Effector CD8-positive, alpha-beta T cell (primary cell): ENCODE measurements at places on chromosomes 2 and 18.

DNA sequence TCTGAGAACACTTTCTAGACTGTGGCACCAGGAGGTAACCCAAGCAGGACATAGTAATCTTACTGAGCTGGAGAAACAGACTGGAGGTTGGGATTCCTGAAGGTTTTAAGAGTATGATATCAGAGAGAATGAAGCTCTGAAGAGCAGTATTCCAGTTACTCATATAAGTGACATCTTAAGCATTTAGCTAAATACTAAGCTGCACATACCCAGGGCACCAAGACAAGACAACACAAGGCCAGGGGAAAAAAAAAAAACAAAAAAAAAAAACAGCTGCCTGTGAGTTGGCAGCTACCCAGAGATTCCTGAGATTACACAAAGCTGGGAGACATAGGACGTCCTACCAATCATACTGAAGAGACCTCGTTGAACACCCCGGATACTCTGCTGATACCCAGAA, 175.8 kb downstream of the SRBD1 start:
- no peak for DNase-seq

GRCh38 chr2:45793305-45793962, 142.0 kb downstream of the PRKCE start:
- DNase-seq = no peak

- peak; percentile 25 for DNase-seq
These were observed 96.2 kb upstream of the ZNF532 start for GRCh38 chr18:58768293-58768974.

DNA sequence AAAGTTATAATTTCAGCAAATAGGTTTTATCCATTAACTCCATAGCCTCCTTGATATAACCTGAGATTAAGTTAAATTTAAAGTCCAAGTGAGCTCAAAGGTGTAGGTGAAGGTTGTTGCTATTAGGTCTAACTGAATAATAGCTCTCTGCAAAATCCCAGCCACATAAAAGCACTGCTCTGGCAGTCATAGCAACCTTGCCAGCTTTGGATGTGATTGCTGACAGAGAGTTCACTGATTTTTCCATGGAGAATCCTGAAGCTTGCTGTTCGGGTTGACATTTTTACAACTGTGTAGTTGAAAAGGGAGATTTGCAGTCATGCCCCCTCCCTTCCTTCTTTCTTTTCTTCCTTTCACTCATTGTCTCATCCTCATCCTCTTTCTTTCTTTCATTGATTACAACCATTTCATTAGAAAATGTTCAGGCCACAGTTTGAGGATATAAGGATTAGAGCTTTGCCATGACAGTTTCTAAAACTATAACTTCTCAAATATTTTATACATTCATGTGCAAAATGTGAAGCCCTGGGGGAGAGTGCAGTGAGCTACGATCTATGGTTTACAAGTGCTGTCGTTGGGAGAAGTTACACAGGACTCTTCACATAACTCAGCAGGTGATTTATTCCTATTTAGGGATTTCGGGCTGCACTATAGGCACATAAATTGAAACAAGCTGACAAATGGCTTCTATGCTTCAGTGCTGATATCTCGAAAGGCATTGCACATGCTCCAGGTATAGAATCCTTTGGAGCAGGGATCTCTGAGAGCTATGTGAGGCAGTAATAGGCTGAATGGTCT, 193.8 kb downstream of the LRRTM4 start:
- no peak for DNase-seq

DNA sequence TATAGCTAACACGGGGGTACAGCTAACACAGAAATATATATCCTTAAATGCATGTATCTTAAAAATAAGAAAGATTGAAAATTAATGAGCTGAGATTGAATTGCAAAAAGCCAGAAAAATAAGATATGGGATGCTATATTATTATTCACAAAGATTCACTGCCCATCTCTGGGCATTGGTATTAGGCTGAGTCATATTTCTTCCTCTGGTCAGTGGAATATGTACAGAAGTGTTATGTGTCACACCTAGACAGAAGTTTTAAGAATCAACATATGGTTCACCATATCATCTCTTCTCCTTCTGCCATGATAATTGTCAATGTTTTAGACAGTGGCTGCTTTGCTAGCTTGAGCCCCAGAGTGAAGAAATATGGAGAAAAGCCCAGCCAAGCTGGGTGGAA, 14.0 kb upstream of the MCFD2 start:
- DNase-seq = no peak

DNA sequence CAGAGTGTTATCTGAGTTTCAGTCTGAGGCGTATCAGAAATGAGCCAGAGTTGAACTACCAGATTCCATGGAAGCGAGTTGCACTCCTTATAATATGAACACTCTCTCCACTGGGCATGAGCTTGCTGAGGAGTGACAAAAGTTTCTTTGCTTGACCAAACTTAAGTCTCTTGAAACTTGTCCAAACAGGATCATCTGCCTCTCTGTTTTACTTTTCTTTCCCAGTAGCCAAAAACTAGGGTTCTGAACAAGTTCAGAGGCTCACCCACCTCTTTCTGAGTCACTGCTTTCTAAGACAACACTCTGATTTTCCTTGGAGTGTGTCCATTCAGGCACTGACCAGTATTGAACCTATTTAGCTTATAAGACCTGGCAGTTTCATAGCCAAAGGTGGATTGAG, 233.2 kb upstream of the TCF4 start:
- no peak for DNase-seq

GRCh38 chr2:205405752-205406151, 276.5 kb upstream of the NRP2 start:
- DNase-seq = no peak

- no peak for DNase-seq
These were observed 61.1 kb downstream of the FMNL2 start for GRCh38 chr2:152396051-152396511.

DNA sequence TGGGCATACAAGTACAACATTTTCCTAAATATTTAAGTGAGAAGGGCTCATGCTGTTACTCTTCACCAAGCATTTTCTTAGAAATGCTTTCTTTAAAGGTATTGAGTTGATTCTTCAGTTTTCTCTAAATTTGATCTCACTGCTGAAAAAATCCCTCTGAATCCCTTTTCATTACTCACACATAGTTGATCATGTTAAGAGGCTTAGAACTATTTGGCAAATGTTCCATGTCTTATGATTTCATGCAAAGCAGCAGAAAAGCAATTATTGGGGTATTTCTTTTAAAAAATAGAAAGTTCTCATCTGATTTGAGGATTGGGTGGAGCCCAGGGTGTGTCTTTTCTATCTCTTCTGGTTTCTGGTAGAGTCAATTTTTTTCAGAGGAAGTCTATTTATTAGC, 1079.8 kb upstream of the ZEB2 start:
- DNase-seq = no peak

DNA sequence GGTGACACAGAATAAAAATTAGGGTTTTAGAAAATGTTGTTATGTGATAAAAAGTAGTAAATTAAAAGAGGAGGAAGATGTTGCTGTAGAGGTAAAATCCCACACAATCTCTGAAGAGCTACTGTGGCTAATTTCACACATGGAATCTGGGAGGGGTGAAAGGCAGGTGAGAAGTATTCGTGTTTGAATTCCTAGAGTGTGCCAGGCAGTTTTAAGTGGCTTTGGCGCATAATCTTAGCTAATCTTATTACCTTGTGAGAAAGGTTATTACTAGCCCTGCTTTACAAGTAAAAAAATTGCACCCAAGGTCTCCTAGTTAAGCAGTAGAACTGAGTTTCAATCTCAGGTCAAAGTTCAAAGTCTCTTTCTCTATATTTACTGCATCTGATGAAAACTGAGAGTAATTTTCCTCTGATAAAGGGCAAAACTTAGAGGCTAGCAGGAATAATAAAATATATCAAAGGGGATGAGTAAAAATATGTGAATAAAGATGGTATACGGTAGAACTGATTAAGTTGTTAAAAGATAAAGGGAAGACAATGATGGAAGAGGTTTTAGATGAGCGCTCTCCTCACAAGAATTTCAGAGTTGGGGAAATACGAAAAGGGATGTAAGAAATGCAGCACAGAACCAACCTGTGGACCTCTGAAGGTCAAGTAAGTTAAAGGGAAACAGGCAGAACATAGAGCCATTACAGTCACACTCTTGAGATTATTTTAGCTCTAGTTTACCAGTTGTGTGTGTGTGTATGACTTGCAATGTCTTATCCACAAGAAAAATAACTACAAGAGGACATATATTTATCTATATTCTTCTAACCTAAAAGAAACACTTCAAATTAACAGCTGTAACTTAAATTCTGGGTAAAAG, 34.8 kb downstream of the GAREM1 start:
- no peak for DNase-seq

- no peak for DNase-seq
These were observed 32.3 kb upstream of the ZBTB7C start for GRCh38 chr18:48441405-48441881.

DNA sequence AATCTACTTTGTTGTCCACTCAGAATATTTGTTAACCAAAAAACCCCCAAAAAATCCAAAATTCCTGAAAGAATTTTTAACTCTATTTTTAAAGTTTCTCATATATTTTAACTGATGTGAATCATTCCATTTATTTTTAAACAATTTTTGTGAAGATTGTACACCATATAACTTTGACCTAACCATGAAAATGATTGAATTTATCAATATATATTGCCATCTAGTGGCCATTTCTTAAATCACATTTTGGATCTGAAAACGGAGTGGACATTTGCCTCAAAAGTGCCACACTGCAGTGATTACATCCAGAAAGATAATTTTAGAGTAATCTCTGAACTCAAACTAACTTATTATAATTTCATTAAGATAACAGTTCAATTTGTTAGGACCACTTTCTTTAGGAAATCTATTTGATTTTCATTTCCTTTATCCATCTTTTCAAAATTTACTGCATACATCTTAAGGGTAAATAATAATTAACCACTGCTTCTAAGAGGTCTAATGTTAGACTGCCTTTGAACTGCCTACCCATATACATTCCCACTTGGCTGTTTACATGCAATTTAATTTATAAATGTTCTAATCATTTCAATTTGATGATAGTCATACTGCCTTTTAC, 71.1 kb downstream of the DSC3 start:
- no peak for DNase-seq

DNA sequence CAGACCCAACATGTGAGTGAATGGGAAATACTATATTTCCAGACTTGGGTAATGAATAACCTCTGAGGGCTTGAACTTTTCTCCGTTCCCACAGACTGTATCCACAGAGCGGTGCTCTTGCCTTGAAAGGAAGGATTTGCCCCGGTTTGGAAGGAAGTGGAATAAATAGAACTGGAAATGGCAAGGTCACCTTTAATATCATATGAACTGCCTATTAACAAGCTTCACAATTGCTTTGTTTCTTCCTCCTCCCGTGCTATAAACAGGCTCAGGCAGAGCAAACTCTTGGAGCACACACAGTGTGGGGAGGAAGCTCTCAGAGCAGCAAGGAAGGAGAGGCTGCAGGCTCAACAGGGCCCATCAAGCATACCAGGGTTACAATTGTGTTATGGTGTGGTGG, 28.5 kb upstream of the DARS1 start:
- DNase-seq = no peak

GRCh38 chr2:128635361-128635900, 316.8 kb upstream of the HS6ST1 start:
- no peak for DNase-seq

- no peak for DNase-seq
These were observed 22.7 kb downstream of the HNMT start for GRCh38 chr2:137987011-137987410.

DNA sequence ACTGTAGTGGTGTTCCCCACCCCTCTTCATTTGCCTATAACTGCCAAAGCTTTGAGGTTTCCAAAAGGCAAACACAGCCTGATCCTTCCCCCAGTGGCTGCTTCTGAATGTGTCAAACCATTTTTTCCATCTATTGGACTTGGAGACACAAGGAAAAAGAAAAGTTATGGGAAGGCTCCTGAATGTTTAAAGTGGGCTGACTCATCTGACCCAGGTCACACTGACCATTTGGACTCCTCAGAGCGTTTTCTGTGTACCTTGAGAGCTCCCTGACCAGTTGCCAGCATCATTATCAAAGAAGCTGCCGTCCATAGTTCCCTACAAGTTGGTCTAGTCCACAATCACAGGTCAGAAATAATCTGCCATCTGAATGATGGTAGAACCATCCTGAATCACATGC, 123.4 kb upstream of the COL3A1 start:
- no peak for DNase-seq

- DNase-seq = no peak
These were observed 279.1 kb downstream of the ZNF407 start for GRCh38 chr18:74876630-74877243.

- no peak for DNase-seq
These were observed 117.5 kb downstream of the TRIB2 start for GRCh38 chr2:12834239-12834638.

- DNase-seq = no peak
These were observed 326.4 kb downstream of the DYSF start for GRCh38 chr2:71779774-71780105.

DNA sequence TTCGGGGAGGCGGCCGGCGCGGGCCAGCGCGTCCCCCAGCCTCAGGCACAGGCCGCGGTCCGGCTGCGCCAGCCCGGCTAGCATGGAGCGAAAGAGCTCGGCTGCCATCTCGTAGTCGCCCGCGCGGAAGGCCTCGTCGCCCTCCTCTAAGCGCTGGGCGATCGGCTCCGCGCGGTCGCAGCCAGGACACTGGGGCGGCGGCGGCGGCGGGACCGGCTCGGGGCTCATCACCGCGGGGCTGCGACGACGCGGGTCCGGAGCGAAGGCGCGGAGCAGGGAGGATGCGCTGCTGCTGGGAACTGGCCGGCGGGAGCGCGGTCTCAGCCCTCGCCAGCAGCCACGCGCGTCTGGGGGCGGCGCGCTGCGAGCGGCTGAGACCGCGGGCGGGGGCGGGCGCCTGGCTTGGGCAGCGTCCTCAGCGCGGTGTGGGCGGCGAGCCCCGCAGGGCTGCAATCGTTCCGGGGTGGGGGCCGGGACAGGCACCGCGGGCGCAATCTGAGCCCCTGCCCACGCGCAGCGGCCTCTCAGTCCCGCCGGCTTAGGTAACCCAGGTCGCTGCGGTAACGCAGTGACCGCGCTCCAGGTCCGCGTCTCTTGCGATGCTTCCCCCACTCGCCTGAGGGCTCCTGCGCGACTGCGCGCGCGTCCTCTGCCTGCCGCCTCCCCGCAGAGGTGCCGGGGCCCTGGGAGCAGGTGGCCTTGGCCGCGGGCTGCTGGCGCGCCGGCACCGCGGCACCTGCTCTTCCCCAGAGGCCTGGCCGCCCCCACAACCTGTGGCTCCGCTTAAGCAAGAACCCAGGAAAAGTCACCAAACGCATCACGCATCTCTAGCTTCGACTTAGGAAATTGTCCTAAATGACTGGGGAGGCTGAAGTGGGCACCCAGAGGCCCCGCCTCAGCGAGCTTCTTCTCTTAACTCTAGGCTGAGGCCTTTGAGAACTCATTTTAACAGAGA, at the start of gene LONRF2:
TSS of gene LONRF2 (minus strand) at position 636 of the 955 bp plus-strand sequence. CDS start at position 228, 408 bp downstream.
- no peak for DNase-seq

- DNase-seq = no peak
These were observed 5.0 kb upstream of the TET3 start for GRCh38 chr2:73979686-73980085.

GRCh38 chr18:76491776-76492668, 3.0 kb downstream of the ZNF516 start:
- peak; percentile 22 for DNase-seq

DNA sequence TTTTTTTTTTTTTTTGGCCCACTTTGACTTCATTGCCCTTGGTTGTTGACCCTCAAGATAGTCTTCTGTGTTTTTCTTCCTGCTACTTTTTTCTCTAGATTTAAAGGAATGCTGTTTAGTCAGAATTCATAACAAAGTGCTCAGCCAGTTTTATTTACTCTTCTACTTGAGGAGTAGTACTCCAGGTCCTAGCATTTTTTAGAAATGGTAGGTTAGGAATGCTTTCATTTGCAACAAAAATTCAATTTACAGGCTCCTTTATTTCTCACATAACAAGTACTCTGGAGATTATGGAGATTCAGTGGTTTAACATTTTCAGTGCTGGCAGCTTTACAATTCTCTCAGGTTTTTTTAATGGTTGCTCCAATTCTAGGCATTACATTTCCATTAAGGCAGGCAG, 58.2 kb downstream of the KIAA1328 start:
- DNase-seq = no peak
